Naive thymus-derived CD4-positive, alpha-beta T cell (primary cell): ENCODE measurements at places on chromosomes 11 and 22. TPM values are rescaled to one million over a fixed set of nuclear protein-coding genes. Genes with fewer than 3 reads are reported as not detected.

The MCHR1 gene
- total RNA-seq, result not detected in 2 replicates

DNA sequence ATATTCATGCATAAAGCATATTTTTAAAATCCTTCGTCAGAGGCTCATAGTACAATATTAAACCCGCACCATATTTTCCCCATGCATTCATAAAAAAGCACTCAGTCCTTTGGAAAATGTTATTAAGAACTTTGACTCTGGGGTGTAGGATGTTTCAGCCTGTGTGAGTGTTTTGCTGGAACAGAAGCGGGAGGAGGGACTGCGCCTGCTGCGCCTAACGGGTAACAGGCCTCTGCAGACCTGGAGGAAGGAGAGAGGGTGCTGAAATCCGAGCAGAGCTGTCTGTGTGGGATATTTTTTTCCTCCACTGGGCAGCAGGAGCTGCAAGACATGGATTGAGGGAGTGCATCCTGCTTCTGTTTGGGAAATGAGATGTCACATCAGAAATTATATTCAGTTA lies 483.0 kb downstream of the BRD1 start:
- DNase-seq, result no peak

The NXPE4 gene
- not detected in 2 replicates for total RNA-seq

DNA sequence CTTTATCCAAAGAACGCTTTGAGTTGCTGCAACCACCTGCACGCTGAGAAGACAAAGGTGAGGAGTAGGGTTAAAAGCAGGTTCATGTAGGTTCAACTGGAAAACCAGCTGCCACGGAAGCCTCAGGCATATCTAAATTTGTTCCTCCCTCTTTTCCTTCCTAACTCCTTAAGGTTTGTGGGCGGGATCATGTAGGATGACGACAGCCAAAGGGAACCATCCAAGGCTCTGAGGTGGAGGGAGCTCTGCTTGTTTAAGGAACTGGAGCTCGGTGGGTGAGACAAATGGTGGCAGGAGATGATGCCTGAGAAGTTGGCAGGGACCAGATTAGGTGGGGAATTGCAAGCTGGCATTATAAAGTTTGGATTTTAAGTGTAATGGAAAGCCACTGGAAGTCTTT lies 60.3 kb downstream of the SPON1 start:
- no peak for DNase-seq

The LSP1 gene
- 281 TPM for total RNA-seq

- DNase-seq, result no peak
Observed at GRCh38 chr22:35472488-35472887, 68.1 kb upstream of the RASD2 start.

DNA sequence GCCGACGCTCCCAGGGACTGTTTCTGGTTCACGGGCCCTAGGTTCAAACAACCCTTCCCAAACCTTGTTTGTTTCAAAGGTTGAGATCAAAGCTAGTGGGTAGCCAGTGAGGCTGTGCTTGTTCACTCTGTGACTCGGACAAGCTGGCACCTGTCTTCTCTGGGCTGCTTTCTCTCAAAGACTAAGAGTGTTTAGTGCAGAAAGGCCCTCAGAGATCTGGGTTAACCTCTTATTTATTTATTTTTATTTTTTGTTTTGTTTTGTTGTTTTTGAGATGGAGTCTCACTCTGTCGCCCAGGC lies 13.0 kb upstream of the MALAT1 start:
- DNase-seq, result no peak

The RCOR2 gene
- total RNA-seq, result not detected

DNA sequence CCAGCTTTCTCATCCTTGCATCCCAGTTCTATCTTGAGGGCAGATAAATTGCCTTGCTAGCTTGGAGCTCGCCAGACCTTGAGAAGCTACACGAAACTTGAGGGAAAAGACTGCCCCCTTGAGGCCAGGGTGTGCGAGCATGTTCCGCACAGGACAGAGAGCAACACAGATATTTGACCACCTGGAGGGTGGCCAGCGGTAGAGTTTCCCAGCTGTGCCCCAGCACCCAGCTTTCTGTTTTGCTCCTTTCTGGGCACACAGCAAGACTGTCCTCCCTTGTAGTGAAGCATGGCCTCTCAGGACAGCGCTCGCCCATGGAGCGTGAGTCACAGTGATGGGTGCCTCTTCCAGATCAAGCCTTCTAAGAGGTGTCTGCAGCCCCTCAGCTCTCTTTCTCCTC lies 23.5 kb downstream of the SPATA19 start:
- DNase-seq, result no peak

GRCh38 chr11:78920329-78920728 lies 345.7 kb upstream of the NARS2 start:
- no peak for DNase-seq

GRCh38 chr11:122976061-122976733 lies 5.4 kb downstream of the BSX start:
- DNase-seq, result no peak

DNA sequence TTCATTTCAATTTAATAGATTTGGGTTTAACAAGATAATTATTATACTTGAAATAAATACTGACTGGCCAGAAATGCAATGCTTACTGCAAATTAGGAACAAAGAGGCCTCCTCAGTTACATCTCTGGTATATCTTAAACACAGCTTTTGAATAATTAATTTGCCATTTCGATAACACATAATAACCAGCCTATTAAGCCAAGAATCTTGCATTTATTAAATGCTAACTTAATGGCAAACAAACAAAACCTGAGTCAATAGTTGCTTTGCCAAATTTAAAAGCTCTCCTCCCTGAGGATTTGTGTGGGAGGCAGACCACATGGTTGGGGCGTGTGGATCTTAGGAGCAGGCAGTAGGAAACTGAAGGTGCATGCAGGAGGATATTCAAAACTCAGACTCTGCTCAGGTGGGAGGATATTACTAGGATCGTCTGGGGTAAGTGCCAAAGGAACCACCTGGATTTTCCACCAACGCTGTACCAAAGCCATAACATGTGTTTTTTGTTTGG lies 17.9 kb upstream of the FJX1 start:
- DNase-seq, result no peak

The EFEMP2 gene
- 9.2 TPM for total RNA-seq

DNA sequence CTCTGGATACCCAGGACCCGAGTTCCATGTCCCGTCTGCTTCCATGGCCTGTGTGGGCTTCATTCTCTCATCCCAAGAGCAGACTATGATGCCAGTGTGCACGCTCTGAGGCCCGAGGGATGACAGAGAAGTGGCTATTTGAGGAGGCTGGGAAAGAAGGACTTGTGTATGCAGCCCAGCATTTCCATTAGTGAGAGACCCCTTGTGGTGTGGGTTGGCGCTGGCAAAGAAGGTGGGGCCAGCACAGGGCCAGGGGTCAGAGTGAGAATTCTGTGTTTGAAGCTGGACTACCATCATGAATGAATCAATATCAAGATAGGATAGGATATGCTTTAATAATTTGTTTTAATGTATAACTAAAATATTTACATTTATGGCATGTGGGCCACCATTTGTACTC lies 200.8 kb downstream of the HIPK3 start:
- DNase-seq, result no peak

- no peak for DNase-seq
Observed at GRCh38 chr11:68412593-68413475, 47.7 kb upstream of the PPP6R3 start.

DNA sequence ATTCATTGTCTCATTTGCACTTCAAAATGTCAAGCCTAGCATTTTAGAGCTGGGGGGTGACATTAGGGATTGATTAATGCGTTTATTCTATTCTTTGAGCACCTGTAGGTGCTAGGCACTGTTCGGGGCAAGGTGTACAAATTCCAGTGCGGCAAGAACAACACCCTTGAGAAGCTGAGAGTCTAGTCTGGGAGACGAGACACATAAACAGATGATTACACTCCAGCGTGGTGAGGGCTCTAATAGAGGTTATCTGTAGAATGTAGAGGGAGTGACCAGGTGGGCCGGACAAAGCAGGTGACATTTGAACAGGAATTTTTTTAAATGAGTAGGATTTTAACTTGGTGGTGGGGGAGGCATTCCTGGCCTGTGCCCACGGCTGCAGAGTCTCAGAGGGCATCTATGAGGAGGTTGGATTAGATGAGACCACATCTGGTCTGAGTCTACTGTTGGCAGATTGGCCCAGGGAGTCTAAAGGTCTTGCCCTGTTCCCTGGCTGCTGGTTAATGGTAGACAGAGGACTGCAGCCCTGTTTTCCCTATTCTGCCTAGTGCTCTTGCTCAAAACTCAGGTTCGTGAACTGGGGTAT lies 970 bp downstream of the CAT start:
- DNase-seq, result no peak

DNA sequence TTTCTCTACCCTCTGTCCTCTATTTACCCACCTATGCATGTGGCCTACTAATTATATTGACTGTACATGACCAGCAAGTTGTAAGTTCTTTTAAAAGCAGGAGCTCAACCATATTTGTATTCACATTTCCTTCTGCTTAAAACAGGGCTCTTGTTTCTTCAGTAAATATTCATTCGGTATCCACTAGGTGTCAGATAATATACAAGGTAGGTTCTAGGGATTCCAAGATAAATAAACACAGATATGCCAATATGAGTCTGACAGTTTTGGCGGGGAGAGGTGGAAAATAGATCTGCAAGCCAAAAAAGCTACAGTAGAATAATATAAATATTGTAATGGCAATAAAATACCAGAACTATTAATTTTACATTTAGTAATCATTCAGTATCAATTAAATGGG lies 15.3 kb upstream of the RAB30 start:
- no peak for DNase-seq

DNA sequence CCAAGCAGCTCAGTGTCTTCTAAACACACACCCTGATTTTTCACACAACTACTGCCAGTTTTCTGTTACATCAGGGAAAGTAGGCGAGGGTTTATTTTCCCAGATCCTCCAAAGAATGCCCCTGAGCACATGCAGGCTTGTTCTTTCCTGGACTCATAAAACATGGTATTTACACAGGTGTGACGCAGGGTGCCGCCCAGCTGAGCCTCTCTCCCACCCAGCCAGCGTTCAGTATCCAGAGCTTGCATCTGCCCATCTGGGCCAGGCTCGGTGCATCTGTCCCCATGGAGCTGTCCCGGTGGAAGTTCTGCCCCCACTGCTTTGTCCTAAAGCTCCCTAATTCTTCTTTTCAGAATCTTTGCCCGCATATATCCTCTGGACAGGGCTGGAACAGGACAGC lies 44.8 kb upstream of the ISX start:
- DNase-seq, result no peak
